ENCODE measurements at places on chromosomes 5 and 9.
A peak's percentile ranks its signal among the peaks of the same experiment; 100 is the strongest.

DNA sequence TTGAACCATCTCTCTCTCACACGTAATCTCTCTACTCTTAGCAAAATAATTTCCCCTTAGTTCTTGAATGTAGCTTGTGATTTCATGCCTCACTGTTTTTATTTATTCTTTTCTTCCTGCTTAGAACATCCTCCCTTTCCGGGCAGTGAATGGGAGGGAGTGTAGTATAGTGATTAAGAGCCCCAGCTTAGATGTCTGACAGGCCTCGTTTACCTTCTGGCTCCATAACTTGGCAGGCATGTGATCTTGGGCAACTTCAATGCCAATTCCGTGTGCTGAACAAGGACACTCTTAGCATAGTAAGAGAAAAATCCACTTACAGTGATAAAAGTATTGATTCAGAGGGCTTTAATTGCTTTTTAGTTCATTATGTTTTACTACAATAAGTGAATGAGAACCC is 96.3 kb upstream of the TNPO1 start:
- no peak for DNase-seq

DNA sequence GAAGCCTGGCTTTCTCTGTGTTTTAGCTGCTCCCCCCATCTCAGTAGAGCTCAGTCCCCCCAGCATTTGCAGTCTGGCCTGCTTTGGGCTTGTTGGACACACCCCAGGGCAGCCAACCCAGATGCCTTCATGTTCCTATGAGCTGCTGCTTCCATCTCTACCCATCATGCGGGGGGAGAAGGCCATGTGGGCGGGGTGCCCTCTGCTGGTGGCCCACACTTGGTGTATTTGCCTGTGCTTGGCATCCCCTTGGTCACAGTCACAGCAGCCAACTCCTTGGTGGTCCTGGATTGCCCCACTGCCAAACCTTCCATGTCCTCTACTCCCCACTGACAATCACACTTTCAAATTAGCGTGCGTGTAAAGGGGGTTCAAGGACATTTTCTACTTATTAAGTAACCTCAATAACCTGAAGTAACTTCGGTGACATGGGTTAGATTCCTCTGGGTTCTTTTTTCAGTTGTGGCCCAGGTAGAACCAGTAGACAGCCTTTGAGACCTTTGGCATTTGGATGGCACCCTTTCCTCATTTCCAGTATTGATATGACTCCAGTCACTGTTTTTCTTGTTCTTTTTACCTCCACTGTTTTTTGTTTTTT is 42.8 kb downstream of the SNX30 start:
- peak; percentile 92 for DNase-seq

GRCh38 chr5:163578652-163579051 is 73.2 kb downstream of the MAT2B start:
- DNase-seq, result no peak

DNA sequence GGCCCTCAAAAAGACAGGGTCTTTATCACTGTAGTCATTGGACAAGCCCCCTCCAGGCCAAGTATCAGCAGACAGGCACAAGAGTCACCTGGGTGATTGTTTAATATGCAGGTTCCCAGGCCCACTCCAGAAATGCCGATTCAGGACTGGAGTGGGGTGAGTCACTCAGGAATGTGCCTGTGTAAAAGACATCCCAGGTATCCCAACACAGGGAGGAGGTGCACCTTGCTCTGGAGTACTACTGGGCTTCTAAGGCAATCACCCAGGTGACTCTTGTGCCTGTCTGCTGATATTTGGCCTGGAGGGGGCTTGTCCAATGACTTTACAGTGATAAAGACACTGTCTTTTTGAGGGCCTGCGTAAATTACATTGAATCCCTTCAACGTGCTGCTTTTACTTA is 40.6 kb downstream of the ACTL7B start:
- no peak for DNase-seq

DNA sequence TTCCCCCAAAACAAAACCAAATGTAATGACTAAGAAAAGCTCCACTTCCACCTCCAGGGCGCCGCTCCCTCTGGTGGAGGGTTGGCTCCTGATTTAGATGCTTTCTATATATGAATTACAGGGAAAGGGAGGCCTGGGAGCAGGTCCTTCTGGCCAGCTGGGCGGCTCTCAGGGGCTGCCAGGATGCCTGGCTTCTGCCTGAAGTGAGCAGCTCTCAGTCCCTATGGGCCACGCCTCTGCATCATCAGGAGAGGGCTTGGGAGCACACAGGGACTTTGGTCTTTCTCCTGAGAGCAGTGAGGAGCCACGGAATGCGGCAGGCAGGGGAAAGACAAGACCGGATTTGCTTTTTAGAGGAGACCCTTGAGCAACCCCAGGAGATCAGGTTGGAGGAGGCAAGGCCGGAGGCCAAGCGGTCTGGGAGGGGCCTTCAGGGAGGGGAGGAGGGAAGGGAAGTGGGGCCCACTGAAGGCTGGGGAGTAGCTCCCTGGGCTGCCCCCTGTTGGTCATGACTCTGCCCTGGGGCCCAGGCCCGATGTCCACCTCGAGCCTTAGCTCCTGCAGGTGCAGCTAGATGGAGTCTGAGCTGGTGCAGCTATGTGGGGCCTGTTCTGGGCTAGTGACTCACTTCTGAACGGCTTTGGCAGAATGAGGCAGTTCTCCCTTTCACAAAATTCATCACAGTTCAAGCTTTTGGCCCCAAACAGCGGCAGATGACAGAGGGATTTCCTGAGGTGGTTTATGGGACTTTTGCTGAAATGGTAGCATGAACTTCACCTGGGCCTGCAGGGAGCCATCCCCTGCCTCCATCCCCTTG is 11.3 kb upstream of the GRHPR start:
- no peak for DNase-seq

DNA sequence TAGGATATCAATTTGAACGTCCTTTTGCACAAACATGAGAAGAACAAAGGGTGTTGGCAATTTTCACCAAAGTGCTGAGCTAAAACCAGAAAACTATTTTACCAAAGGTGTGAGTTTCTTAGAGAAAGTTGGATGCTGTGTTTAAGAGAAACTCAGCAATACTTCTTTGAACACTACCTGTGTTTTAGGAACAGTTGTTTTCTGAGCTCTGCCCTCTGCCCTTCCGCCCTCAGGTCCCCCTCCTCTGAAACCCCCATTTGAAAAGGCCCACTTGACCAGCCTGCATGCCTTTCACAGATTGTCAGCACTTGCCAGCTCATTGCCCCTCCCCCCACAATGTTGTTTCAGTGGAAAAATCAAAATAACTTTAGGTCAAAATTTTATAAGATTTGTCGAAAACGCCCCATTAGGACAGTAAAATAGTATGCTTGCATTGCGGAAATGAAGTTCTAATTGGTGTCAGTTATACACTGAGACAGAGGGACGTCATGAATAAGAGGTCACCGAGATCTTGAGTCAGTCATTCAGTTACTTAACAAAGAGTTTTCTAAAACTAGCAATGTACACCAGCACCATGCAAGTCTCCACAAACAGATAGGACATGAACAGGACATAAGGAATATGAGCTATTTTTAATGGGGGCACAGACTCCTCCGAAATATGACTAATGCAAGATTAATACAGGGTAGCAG is 61.9 kb upstream of the IL7R start:
- no peak for DNase-seq

DNA sequence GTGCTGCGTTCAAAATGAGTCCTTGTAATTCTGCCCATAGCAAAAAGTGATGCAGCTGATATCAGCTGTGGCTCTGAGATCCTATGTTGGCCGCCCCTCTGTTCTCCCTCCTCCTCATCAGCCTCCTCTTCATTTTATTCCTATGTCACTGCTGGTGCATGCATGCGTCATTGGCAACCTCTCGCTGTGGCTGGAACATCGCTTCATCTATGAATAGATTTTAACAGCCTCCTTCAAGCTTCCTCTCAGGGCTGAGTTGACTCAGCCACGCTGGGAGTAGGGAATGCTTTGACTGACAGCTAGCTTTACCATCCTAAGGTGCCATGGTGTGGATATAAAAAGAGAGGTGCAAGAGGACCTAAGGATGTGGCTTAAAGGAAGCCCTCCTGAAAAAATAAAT is 303.5 kb downstream of the PLK2 start:
- no peak for DNase-seq

GRCh38 chr5:101679816-101680215 is 616.3 kb downstream of the SLCO4C1 start:
- no peak for DNase-seq

DNA sequence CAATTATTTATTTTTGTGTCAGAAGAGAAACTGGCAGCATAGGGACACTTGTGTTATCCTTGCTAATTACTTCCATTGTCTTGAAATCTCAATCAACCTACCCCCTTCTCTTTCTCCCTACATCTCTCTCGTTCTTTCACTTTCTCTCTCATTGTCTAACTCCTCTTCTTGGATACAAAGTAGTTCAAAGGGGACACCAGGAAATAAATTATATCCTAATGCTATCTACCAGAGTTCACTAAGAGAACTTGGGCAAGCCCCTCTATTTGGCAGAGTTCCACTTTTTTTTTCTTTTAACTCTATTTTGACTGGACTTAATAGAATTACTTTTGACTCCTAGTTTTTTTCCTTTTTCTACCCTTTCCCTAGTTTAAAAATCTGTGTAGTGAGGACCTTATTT is 102.2 kb downstream of the MEF2C start:
- DNase-seq, result no peak

DNA sequence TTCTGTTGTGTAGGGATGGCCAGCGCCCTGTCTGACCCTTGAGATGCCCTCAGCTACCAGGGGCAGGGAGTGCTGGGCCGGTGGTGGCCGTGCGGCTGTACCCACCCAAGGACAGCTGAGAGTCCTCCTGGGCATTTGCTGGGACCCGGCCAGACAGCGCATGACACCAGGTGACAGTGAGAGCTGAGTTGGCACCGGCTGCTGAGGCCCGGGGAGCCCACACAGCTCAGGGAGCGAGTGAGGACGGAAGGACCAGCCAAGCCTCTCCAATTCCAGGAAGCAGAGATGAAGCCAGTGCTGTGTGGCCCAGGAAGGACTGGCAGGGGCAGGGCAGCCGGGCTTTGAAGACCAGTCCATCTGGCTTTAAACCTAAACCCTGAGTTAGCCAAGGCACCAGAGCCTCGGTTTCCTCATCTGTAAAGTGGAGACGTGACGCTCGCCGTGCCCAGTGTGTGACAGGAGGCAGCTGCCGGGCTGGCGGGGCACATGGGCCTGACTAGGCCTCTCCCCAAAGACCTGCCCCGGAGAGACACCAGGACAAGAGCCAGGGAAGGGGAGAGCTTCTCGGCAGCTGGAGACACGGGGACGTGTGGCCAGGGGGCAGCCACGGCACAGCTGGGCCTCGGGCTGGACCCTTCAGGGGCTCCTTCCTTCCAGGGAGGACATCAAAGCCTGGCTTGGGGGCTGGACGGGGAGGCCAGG is 3.0 kb upstream of the AGPAT2 start:
- no peak for DNase-seq

GRCh38 chr5:159874263-159874662 is 42.0 kb upstream of the ADRA1B start:
- DNase-seq, result no peak

DNA sequence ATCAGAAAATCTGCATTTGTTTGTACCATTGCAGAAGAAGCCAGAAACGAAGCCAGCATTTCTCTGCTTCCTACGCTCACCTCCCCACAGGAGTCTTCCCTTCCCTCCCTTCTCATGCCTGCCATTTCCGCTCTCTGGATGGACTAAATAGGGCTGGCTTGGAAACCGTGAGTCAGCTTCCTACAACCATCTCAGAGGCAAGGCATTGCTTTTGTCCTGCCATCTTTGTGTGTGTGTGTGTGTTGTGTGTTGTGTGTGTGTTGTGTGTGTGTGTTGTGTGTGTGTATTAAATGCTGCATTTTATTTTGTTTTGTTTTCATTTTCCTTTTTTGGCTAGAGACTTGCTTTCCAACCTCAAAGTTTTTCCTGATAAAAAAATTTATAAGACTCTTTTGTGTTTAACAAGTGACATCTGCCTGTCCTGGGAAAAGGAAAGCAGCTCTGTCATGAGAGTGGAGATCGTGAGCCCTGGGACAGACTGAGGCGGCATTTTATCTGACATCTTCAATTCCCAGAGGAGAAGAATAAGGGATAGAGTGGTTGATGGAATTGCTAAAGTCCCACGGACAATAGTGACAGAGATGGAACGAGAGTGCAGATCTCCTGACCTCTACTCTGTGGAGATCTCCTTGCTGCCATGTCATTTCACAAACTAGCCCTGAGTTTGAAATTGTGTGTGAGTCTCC is 7.5 kb upstream of the EGFLAM start:
- no peak for DNase-seq

DNA sequence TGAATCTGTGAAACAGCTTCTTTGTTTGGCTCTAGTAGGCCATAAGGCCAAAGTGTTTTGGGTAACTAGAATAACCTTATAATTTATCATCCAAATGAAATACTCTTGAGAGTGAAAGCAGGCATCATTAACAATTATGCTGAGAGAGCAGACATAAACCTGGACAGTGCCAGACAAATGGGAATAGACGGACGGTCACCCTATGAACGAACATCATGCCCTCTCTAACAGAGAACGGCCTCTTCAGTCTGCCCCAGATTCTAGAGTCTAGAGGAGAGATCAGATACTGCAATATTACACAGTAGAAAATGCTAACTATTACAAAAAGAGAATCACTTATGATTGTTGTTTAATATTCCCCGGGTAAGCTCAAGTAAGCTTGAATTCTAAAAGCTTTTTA is 68.5 kb downstream of the APBA1 start:
- DNase-seq, result no peak

DNA sequence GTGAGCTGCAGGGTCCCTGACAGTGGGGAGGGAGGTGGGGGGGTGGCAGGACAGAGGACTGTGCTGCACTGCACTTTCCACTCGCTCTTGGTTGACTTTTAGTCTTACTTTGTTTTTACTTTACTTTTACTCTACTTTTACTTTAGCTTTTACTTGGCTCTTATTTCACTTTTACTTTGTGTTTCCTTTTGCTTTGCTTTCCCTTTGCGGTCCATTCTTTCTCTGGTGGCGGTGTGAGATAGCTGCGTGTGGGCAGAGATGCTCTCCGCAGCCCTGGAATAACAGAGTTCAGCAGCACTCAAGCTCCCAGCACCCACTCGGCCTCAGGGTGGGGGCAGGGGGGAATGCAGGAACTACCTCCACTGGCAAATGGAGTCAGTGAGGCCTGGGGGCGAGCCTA is 4.7 kb downstream of the AK8 start:
- DNase-seq, result no peak

- DNase-seq, result peak; percentile 86
Measured at GRCh38 chr9:121686930-121687541, 35.6 kb downstream of the DAB2IP start.

DNA sequence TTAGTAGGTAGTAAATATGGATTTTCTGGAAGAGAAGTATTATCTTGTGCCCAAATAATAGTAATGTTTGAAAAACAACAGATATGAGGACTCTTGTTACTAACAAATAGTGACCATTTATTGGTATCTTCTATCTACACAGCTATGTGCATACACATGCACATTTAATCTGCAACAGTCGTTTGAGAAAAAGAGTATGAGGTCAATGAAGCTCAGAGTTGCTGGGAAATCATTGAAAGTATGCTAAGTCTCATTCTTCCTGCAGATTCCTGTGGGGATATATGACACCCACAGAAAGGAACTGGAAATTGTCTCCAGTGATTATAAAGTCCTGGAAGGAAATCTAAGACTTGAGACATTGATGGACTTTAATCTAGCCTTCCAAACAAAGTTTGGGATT is 40.1 kb upstream of the RNF180 start:
- DNase-seq, result no peak

GRCh38 chr9:110971234-110971633 is 67.0 kb downstream of the LPAR1 start:
- no peak for DNase-seq

All from activated CD8-positive, alpha-beta memory T cell treated with anti-CD3 and anti-CD28 coated beads for 24 hours (primary cell).